ENCODE measurements at places on chromosomes 5 and 9.

DNA sequence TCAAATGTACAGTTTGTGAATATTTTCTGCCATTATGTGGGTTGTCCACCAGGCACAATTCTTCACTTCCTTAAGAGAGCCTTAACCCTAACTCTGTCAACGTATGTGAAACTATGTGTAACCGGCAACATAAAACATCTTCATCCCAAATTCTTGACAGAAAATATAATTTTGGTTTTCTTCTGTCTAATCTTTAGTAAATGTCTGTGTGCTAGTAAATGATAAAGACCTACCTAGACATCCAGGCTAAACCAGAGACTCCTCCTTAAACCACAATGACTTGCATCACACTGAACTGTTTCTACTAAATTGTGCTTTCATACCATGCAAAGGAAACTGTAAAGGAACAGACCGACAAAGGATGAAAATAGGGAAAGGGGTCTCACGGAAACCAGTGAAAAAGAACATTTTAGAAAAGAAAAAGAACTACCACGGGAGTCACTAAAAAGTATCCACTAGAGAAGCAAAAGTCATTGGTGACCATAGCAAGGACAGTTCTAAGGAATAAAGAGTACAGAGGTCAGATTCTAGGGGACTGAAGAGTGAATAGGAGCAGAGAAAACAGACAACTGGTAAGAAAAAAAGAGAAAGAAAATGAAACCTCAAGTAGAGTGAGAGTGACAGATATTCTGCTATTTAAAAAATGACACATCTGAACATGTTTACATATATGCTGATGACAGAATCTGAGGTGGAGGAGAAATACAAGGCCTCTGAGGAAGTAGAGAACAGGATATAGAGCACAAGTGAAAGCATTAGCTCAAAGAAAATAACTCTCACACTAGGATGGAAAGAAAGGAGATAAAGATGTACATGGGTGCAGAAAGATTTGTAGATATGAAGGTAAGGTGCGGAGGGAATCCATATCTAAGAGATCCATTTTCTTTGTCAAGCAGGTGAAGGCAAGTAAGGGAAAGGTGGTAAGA lies 49.4 kb downstream of the FNIP1 start:
- DNase-seq = no peak

GRCh38 chr5:146052780-146053179 lies 52.6 kb downstream of the PLAC8L1 start:
- DNase-seq = peak; percentile 20

DNA sequence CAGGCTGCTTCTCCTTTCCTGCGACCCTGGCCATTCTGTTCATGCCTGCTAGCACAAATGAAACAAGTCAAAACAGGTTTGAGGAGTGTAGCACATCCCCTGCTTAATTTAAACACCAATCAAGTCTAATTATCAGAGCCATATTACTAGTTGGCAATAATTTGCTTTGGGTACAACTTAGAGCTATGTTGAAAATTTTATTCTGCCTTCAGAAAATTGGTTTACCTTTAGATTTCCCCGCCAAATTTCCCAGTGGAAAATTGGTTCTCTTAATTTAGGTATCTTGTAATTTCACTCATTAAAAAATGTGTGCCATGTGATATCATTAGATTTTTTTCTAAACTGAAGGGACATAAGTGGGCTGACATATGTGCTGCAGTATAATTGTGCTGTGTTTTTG lies 265.8 kb downstream of the MAST4 start:
- no peak for DNase-seq

- DNase-seq = no peak
Observed at GRCh38 chr9:13860019-13860418, 453.9 kb downstream of the NFIB start.

GRCh38 chr9:2261421-2262103 lies 246.4 kb downstream of the SMARCA2 start:
- DNase-seq = no peak

GRCh38 chr5:27722337-27722736 lies 684.0 kb upstream of the CDH9 start:
- DNase-seq = no peak

- no peak for DNase-seq
Observed at GRCh38 chr5:143129910-143130612, 273.4 kb downstream of the NR3C1 start.

DNA sequence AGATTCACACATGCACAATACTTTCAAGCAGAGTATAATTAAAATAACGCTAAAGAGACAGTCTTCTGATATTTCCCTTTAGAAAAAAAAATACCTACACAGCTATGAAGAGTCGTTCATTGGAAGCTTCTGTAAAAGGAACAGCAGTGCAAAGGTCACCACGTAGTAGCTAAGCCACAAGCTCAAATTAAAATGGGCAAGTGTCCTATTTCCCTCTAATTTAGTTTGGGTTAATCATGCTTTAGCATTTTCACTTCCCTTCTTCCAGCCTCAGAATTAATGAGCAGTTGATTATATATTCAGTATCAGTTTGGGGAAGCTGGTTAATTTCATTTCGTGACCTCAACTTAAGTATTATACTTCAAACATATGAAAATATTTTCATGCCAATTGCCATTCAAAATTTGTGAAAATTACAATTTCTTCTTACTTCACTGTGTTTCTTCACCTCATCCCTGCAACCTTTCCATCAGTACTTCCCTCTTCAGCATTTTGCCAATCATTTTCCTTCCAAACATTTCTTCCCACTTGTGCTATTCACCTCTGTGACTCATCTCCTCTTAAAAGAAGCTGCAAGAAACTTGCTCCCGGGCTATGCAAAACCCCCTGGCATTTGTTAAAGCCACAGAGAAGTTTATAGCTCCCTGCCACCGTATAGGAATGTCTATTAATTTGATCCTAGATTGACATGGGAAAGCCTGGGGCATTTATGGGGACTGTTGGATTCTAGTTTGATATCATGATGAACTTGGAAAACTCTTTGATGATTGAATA lies 83.0 kb downstream of the DMRTA1 start:
- no peak for DNase-seq

DNA sequence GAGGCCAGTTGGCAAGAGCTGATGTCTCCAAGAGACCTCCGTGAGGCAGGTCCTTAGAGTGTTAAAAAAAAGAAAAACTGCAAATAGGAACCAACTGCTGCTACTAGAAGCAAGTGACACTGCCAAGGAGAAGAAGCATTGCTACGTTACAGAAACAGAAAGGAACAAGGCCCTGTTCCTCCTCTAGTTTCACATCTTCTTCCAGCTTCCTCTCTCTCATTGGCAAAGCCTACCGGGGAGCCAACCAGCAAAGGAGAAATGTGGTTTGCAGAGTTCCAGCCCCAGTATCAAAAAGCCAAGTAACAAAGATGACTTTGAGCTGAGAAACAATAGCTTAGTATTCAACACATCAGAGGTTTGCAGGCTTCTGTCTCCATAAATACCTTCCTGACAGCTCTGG lies 145.9 kb downstream of the PRELID2 start:
- no peak for DNase-seq

GRCh38 chr5:56585461-56585860 lies 229.9 kb upstream of the MAP3K1 start:
- DNase-seq = no peak

DNA sequence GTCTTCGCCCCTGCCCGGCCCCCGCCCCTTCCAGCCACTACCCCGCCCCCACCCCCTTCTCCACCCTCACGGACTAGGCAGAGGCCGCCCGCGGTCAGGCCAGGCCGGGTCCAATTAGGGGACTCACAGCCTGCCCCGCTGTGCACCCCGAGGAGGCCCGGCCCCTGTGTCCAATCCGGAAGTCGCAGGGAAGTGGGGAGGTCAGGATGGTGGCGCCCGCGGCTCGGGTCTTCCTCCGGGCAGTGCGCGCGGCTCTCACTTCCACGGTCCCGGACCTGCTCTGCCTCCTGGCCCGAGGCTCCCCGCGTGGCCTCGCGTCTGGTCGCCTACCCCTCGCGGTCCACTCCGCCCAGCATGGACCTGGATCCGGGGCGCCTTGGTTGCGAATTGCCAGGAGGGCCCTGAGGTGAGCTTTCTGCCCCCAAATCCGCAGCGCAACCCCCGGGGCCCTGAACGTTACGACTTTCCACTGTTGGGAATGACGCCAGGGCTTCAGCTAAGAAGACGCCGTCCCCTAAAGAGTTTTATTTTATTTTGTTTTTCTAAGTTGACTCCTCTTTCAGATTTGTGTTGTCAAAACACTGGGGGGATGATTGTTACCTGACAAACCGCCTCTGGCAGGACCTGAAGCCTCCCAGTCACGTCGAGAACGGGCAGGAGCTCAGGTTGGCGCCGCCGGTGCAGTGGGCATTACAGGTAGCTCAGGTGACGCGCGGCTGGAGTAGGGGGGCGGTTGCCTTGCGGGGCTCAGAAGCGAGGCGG lies 763 bp upstream of the IRX2 start:
- no peak for DNase-seq

- no peak for DNase-seq
Observed at GRCh38 chr9:90064971-90065370, 460.2 kb downstream of the GADD45G start.

DNA sequence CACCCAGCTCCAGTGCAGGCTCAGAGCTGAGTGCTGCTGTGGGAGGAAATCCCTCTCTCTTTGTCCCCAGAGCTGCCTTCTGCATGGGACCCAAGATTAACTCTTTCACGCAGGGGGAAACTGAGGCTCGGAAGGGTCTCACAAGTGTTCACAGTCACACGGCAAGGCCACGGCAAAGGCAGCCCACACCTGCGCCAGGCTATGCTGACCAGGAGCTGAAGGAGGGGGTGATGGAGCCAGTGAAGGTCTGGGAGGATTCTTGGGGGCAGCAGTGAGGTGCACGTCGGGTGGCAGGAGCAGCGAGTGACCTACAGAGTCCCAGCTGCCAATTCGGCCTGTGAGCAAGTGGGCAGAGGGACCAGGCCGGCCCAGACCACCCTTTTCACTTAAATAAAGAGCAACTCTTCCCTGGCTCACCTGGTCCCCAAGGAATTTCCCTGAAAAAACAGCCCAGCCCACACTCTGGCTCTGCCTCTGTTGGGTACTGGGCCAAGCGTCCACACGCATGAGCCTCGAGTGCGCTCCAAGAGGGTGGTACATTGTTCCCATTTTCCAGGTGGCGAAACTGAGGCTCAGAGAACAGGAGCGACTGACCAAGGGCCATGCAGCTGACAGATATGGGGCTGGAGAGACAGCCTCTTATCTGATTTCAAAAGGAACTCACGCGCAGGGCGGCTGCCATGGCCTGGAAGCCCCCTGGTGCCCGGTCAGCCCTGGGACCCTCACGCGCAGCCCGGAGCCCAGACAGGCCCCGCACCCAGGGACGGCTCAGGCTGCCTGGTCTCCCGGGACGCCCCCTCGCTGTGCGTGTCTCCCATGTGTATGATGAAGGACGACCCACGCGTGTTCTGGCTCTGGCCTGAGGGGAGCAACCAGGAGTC lies 28.2 kb downstream of the SARDH start:
- DNase-seq = no peak
